Mesendoderm (in vitro differentiated cells): ENCODE measurements at places on chromosomes 13 and 19.

- H3K4me1 ChIP-seq, result peaks cover 3% of the 10 kb centered on the region
- no peaks in the 10 kb centered on the region for H3K36me3 ChIP-seq
- H3K27me3 ChIP-seq, result no peaks in the 10 kb centered on the region
Measured at GRCh38 chr13:77113496-77113895, 86.5 kb upstream of the FBXL3 start.

DNA sequence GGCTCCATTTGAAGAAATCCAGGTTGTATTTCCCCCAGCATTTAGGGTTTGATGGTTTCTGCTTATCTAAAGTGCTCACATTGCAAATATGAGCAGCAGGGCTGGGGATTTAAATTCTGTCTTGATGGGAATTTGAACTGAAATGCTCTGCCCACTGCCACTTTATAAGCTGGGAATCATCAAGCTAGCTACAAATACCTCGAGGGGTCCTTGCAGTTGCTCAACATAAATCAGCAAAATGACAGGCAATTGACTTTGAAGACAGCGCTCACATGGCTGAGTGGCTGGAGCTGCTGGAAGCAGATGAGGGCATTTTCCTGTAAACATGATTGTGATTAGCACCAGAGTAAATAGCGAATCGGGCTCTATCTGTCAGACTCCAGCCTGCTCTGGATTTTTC lies 39.4 kb upstream of the MEDAG start:
- no peak overlapping the region for H3K27ac ChIP-seq
- H3K27me3 ChIP-seq, result no peaks in the 10 kb centered on the region
- DNase-seq, result no peak
- H3K4me1 ChIP-seq, result peaks cover 9% of the 10 kb centered on the region
- no peak overlapping the region for H3K4me3 ChIP-seq
- no peaks in the 10 kb centered on the region for H3K36me3 ChIP-seq

DNA sequence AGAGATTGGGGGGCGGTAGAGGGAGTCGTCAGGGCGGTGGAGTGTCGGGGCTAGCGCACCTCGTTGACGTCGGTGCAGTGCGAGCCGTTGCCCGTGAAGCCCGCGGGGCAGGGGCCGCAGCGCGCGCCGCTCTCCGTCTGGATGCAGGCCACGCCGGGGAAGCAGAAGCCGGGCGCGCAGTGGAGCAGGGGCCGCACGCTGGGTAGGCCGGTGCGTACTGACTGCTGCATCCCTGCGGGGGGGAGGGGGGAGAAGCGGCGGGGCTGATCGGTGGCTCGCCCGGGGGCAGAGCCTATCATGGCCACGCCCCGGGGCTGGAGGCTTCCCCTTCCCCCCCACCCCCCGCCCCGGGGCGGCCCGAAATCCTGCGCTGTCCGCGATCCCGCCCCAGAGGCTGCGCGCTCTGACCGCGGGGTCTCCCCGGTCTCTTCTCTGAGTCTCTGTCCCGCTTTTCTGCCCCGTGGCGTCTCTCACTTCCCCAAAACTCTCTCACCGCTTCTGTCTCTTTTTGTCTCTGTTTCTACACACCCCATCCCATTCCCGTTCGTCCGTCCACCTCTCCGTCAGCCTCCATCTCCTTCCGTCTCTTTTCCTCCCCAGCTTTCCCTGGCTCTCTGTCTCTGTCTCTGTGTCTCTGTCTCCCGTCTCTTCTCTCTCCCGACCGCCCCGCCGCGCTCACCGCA lies 1.1 kb downstream of the COMP start:
- peaks cover 2% of the 10 kb centered on the region for H3K4me1 ChIP-seq
- H3K27me3 ChIP-seq, result peaks cover 58% of the 10 kb centered on the region
- peak; percentile 58 for DNase-seq

- H3K36me3 ChIP-seq, result no peaks in the 10 kb centered on the region
- no peaks in the 10 kb centered on the region for H3K27me3 ChIP-seq
- H3K4me1 ChIP-seq, result no peaks in the 10 kb centered on the region
- H3K4me3 ChIP-seq, result no peak overlapping the region
Measured at GRCh38 chr13:111462221-111462764, 141.9 kb downstream of the TEX29 start.

- H3K27me3 ChIP-seq, result no peaks in the 10 kb centered on the region
- no peaks in the 10 kb centered on the region for H3K36me3 ChIP-seq
- H3K4me1 ChIP-seq, result peaks cover 4% of the 10 kb centered on the region
- peak overlapping the region; percentile 56 for H3K4me3 ChIP-seq
Measured at GRCh38 chr19:55068950-55069864, 6.3 kb upstream of the RDH13 start.

DNA sequence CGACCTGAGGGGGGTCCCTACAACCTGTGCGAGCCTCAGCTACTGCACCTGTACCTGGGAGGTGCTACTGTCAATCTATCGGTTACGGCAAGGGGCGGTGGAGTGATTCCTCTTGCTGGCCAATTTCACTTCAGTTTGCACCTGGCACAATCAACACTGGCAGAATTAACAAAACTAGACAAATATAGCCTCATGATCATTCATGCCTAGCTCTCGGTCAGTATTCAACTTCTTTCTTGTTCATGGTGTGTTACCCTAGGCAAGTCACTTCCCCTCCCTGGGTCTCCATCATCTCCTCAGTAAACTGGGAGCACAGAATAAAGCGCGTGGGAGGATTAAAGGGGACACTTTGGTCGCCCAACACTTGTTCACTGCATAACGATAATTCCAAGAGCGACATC lies 618 bp downstream of the HAUS8 start:
- H3K4me3 ChIP-seq, result peak overlapping the region; percentile 56
- DNase-seq, result no peak
- peak overlapping the region; percentile 9 for H3K27ac ChIP-seq
- H3K4me1 ChIP-seq, result peaks cover 5% of the 10 kb centered on the region

DNA sequence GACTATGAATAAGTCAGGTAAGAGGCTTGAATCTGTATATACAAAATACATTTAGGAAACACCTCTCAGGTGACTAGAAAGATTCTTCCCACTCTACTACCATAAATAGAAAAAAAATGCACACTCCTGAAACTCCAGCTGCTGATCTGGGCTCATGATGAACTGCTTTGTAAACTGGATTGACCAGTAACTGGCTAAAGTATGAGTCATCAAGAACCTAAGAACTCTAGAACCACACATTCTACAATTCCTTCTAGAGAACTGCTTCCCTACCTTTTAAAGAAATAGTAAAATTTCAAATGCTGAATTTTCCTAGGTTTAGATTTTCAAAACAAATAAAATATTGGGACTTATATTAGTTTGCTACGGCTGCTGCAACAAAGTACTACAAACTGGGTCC lies 55.2 kb downstream of the ELF1 start:
- no peaks in the 10 kb centered on the region for H3K36me3 ChIP-seq
- no peaks in the 10 kb centered on the region for H3K27me3 ChIP-seq
- no peak overlapping the region for H3K27ac ChIP-seq
- no peak overlapping the region for H3K4me3 ChIP-seq
- no peaks in the 10 kb centered on the region for H3K4me1 ChIP-seq
- DNase-seq, result peak; percentile 13

DNA sequence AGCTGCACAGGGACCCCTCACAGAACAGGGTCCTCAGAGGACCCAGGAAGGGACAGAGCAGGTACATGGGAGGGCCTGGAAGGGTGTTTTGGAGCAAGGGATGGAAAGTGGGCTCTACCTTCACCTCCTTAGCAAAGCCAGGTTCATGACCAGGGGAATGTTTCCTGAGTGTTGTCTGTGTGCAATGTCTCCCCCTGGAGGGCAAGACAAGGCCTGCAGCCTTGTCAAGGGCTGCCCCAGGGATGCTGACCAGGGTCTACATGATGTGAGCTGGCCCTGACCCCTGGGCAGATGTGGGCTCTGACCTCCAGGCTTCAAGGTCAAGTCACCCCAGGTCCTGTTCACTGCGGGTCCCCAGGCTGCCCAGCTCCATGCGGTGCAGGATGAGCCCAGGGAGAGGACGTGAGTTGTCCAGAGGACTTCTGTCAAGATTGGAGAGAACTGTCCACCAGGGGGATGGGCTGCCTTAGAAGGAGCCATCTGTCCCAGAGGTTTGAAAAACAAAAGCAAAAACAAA lies 1.0 kb upstream of the CEACAM1 start:
- H3K27me3 ChIP-seq, result no peaks in the 10 kb centered on the region
- peaks cover 8% of the 10 kb centered on the region for H3K4me1 ChIP-seq
- no peak overlapping the region for H3K4me3 ChIP-seq
- H3K27ac ChIP-seq, result no peak overlapping the region

GRCh38 chr19:43446746-43447489 lies 18.5 kb downstream of the LYPD3 start:
- DNase-seq, result peak; percentile 80
- H3K36me3 ChIP-seq, result no peaks in the 10 kb centered on the region
- H3K4me3 ChIP-seq, result no peak overlapping the region
- no peaks in the 10 kb centered on the region for H3K4me1 ChIP-seq
- no peak overlapping the region for H3K27ac ChIP-seq
- H3K27me3 ChIP-seq, result no peaks in the 10 kb centered on the region

GRCh38 chr19:1019980-1020867 lies 699 bp downstream of the TMEM259 start:
- no peaks in the 10 kb centered on the region for H3K36me3 ChIP-seq
- no peaks in the 10 kb centered on the region for H3K27me3 ChIP-seq
- peak; percentile 64 for DNase-seq
- peaks cover 6% of the 10 kb centered on the region for H3K4me1 ChIP-seq
- H3K4me3 ChIP-seq, result peak overlapping the region; percentile 77
- H3K27ac ChIP-seq, result peak overlapping the region; percentile 63

DNA sequence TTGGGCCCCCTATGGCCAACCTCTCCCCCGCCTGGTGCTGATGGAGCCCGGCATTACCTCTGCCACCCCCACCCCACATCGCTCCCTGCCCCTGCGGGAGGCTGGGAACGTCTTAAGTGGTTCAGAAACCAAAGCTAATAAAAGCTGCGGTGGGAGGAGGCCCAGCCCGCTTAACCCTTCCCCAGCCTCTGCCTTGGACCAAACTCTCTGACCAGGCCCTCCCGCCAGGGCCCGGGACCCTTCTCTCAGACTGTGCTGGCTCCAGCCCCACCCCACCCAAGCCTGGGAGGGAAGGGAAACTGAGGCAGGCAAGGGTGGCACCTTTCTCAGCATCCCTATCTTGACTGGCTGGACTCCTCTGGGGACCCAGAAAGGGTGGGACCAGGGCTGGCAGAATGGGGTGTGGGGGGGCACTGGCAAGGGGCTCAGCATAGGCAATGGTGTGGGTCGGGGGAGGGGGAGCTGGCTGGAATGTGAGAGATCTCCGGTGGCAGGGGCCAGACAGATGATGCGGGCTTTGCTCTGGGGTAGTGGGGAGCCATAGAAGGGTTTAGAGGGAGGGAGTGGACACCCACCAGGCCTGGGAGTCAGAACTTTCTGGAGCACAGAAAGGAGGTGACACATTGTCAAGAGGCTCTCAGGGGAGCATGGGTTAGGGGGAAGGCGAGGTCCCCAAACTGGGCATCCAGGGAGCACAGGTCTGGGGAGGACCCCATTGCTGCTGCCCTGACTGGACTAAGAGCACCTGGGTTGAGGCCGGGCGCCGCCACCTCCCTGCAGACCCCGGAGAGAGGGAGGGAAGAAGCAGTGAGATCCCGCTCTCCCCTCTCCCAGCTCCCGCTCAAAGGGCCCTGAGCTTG lies 21.9 kb downstream of the SMIM24 start:
- H3K4me3 ChIP-seq, result no peak overlapping the region
- H3K27me3 ChIP-seq, result no peaks in the 10 kb centered on the region
- peak; percentile 63 for DNase-seq
- H3K27ac ChIP-seq, result peak overlapping the region; percentile 61
- H3K36me3 ChIP-seq, result no peaks in the 10 kb centered on the region

DNA sequence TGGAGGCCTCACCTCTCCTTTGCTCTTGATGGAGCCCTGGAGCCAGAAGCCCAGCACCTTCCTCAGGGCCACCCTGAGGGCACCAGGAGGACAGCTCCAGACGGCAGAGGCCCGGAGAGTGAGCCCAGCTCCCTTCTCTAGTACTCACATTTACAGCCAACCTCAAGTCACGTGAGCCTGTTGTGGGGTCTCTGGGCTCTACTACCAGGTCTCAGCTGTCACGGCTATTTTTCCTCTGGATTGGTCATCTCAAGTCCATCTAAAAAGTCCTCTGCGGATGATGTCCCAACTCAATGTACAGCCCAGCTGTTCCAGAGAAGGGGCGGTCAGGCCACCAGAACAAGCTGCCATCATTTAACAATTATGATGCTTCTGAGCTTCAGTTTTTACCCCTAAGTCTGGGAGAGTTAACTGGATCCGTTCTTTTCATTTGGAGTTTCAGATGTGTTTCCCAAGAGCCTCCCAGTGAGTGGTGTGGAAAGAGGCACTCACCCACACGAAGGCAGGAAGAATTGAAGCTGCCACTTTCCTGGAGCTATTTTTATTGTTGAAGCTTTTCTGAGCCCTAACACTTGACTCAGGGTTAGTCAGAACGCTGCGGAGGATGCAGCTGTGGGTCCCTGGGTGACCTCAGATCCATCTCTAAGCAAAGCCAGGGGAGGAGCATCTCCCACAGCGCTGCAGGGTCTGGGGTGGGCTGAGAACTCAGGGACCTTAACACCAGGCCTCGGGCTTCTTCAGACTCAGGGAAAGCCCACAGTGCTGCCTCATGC lies 143.5 kb upstream of the UBL3 start:
- no peaks in the 10 kb centered on the region for H3K27me3 ChIP-seq
- DNase-seq, result no peak
- H3K4me1 ChIP-seq, result no peaks in the 10 kb centered on the region
- H3K36me3 ChIP-seq, result no peaks in the 10 kb centered on the region
- H3K4me3 ChIP-seq, result no peak overlapping the region
- no peak overlapping the region for H3K27ac ChIP-seq

- no peak for DNase-seq
- H3K27me3 ChIP-seq, result no peaks in the 10 kb centered on the region
- H3K36me3 ChIP-seq, result no peaks in the 10 kb centered on the region
- no peak overlapping the region for H3K27ac ChIP-seq
- no peaks in the 10 kb centered on the region for H3K4me1 ChIP-seq
- no peak overlapping the region for H3K4me3 ChIP-seq
Measured at GRCh38 chr13:25130944-25131343, 35.0 kb downstream of the PABPC3 start.

DNA sequence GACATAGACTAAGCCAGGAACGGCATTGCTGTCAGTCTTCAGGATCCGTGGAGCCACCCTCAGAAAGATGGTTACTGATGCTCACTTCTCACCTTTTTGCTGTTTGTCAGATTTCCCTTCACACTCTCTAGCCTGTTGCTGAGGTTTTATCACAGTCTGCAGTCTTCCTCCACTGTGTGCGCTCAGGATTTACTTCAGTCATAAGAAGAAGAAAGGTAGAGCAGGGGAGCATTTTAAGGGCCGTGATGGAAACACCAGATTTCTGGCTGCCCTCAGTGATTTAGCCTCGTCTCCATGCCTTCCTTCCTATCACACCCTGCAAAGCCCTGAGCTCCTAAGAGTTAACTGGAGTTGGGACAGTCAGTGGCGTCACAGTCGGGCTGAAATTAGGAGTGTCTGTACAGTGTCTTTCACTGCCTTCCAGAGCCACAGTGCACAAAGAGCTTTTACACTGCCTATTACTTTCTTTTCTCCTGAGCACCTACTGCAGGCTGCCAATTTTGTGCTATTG lies 60.0 kb upstream of the GPR183 start:
- no peaks in the 10 kb centered on the region for H3K27me3 ChIP-seq
- no peak overlapping the region for H3K27ac ChIP-seq
- no peak for DNase-seq
- H3K4me1 ChIP-seq, result no peaks in the 10 kb centered on the region
- H3K36me3 ChIP-seq, result no peaks in the 10 kb centered on the region

GRCh38 chr13:90498096-90498495 lies 849.4 kb upstream of the MIR17HG start:
- no peaks in the 10 kb centered on the region for H3K4me1 ChIP-seq
- no peaks in the 10 kb centered on the region for H3K36me3 ChIP-seq
- no peak overlapping the region for H3K4me3 ChIP-seq
- H3K27me3 ChIP-seq, result no peaks in the 10 kb centered on the region
- H3K27ac ChIP-seq, result no peak overlapping the region

- no peak overlapping the region for H3K4me3 ChIP-seq
- no peak overlapping the region for H3K27ac ChIP-seq
- no peaks in the 10 kb centered on the region for H3K36me3 ChIP-seq
- H3K27me3 ChIP-seq, result no peaks in the 10 kb centered on the region
- DNase-seq, result no peak
Measured at GRCh38 chr13:23859904-23860303, 29.3 kb downstream of the MIPEP start.
